Suppressor macrophage (primary cell): ENCODE measurements at places on chromosomes 16 and 17.
A peak's percentile ranks its signal among the peaks of the same experiment; 100 is the strongest.

- no peak for DNase-seq
Measured at GRCh38 chr17:44214896-44215295, 4.6 kb downstream of the UBTF start.

GRCh38 chr17:32894245-32894644, 17.3 kb upstream of the MYO1D start:
- DNase-seq = no peak

- DNase-seq = no peak
Measured at GRCh38 chr17:31609996-31610910, 218.8 kb downstream of the RAB11FIP4 start.

GRCh38 chr16:79690159-79690558, 89.6 kb upstream of the MAF start:
- DNase-seq = no peak

- no peak for DNase-seq
Measured at GRCh38 chr17:29742210-29742513, 119.5 kb upstream of the CORO6 start.

DNA sequence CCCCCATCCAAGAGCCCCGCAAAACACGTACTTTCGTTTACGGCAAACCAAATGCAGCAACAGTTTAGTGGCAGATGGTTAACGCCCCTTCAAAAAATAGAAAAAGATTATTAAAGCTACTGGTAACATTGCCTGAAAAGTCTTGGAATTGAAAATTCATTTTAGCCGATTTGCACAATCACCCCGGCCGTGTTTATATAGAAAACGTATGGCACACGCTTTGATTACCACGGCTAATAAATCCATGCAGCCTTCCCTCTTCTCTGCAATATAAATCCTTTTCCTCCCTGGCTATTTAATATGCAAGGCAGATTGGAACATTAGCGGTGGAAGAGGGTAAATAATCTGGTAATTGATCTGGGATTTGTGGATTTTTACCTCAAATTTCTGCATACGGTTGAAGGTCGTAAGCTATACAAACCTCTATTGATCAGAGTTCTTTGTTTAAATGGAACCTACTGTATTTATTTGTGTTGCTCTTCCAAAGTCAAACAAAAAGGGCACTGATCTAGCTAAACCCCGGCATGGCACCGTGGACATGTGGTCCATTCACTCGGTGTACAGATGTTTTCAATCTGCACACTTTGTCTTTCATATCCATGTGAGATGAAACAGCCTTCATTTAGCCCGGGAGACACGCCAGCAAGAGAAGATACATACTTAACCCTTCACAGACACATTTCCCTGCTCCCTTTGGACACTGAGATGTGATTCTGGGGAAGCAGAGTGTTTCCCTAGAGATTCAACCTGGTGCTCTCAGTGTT, 238.1 kb upstream of the MAF start:
- no peak for DNase-seq

DNA sequence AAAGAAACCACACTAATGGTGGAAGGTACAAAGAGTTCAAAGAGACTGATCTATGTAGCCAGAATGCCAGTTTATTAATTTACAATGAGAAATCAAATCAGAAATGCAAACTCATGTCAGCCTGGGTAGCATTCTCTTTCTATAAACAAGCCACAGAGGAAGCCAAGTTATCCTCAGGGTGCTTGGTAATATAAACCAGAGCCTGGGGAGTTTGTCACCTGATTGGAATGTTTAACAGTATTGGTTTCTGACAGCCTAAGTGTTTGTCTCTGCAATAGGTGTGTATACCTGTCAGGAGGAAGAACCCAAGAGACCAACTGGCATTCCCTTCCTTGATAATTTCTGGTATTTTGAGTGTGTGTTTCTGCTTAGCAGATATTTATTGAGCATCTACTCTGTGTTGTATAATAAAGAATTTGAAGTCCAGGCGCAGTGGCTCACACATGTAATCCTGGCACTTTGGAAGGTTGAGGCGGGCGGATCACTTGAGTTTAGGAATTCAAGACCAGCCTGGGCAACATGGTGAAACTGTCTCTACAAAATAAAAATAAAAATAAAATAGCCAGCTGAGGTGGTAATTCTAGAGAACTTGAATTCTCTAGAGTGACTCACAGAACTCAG, 3.1 kb upstream of the C17orf58 start:
- no peak for DNase-seq

GRCh38 chr16:85916141-85916890, 17.4 kb downstream of the IRF8 start:
- DNase-seq = peak; percentile 86

DNA sequence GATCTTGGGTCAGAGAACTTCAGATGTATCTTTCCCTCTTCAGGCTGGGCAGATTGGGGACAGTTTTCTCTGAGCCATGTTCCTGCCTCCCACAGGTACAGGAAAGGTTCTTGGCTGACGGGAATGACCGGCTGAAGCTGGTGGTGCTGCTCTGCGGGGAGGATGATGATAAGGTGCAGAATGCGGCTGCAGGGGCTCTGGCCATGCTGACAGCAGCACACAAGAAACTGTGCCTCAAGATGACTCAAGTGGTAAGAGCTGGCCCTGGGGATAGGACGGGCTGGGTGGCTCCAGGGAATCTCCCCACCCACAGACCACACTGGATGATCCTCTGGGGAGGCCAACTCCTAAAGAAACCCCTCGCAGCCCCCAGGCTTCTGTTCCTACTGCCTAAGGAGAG, 10.9 kb downstream of the SLC35G3 start:
- peak; percentile 43 for DNase-seq

- DNase-seq = no peak
Measured at GRCh38 chr16:80851831-80852230, 47.4 kb upstream of the CDYL2 start.
